ENCODE measurements at places on chromosomes 2 and 18. TPM values are rescaled to one million over a fixed set of nuclear protein-coding genes. Genes with fewer than 3 reads are reported as not detected.
A peak's percentile ranks its signal among the peaks of the same experiment; 100 is the strongest.

- no peak for DNase-seq
Measured at GRCh38 chr2:107146181-107146580, 260.2 kb upstream of the ST6GAL2 start.

The CYS1 gene
- total RNA-seq, result 2.3 TPM

The CD226 gene
- total RNA-seq, result 1.5 TPM

DNA sequence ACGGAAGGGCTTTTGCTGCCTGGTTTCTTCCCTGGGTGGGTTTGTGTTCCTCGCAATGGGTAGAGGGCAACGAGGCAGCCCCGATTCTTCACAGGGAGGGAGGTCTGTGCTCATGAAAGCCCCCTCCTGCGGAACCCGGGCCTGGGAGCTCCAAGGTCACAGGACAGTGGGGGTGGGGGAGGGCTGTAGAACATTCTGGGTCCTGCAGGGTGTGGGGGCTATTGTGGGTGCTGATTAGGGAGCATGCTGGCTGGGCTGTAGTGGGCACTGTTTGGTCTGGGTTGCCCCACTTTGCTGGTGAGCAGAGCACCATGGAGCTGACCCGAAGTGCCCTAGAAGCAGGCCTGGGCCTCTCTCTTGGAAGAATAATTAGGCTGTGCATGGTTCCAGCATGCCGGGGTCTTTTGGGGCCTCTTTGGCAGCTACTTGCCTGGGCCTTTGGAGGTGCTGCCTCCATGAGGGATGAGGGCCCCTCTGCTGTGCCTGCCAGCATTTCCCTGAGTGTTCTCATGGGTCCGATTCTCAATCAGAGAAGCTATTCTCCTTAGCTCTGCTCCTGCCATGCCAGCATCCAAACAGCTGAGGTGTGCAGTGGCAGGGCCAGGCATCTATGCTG lies 232.2 kb upstream of the HS6ST1 start:
- DNase-seq, result no peak

DNA sequence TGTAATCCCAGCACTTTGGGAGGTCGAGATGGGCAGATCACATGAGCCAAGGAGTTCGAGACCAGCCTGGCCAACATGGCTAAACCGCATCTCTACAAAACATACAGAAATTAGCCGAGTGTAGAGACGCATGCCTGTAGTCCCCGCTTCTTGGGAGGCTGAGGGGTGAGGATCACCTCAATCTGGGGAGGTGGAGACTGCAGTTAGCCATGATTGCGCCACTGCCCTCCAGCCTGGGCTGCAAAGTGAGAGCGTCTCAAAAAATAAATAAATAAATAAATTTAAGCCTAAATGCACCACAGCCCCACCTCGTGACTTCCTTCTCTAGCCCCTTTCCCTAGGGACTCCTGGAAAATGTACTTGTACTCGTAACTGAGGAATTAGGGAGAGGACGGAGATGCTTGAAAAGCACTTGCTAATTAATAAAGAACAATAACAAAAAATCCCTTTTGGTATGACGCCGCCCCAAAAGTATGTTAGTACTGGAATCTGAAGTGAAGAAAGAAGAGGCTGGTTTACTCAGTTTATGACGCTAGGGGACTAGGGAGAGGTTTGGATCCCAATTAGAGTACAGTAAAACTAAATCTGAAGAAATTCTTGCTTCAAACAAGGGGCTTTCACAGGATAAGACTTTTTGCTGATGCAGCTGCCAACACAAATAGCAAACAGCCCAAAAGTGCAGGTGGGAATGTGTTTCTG lies 887 bp upstream of the ZNF396 start:
- no peak for DNase-seq

GRCh38 chr18:65827444-65827843 lies 76.6 kb downstream of the CDH7 start:
- DNase-seq, result no peak

The SCG2 gene
- total RNA-seq, result 0.62 TPM

The OSGEPL1 gene
- total RNA-seq, result 9.6 TPM

GRCh38 chr2:128292599-128293425 lies 25.9 kb downstream of the HS6ST1 start:
- peak; percentile 39 for DNase-seq

DNA sequence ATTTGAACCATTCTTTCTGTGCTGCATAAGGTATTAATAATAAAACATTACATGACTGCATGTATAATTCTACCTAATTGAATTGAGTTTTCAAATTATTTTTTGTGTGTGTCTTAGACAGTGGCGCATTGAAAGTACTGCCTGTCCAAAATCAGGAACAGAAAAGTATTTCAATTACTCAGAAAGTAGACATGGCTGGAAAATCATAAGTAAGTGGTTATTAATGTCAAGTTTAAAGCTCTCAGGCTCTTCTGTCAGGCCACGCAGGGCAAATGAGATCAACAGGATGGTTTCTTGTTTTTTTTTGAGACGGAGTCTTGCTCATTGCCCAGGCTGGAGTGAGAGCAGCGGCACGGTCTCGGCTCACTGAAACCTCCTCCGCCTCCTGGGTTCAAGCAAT lies 32.4 kb upstream of the DARS1 start:
- DNase-seq, result no peak

GRCh38 chr2:140577453-140577852 lies 1553.4 kb downstream of the LRP1B start:
- DNase-seq, result no peak

- DNase-seq, result no peak
Measured at GRCh38 chr18:45169610-45170009, 445.7 kb upstream of the SLC14A2 start.

The STARD6 gene
- not detected for total RNA-seq

The MSH6 gene
- total RNA-seq, result 21.4 TPM

DNA sequence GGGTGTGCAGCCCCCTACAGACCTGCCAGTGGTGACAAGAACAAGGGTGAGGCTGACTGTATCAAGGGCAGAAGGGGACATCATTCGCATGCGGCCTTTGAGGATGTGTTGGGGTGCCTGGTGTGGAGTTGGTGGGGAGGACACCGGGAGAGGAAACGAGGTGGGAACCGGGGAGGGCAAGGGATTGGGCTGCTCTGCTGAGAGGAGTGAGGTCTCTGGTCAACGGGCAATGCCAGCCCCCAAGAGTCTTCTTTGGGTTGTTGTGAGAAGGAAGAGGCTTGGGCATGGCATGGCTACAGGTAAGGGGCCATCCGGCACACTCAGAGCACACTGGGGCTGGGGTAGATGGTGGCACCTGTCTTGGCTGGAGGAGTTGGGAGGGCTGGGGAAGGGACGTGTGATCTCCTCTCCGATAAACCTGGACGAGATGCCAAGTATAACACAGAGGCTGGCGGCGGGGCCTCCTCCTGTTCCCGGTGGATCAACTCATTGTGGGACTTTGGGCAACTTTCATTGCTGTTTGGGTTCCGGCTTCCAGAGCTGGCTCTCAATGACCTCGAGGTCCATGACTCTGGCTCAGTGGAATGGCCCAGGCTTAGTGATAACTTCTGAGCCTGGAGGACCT lies 37.0 kb downstream of the KCNF1 start:
- DNase-seq, result no peak

DNA sequence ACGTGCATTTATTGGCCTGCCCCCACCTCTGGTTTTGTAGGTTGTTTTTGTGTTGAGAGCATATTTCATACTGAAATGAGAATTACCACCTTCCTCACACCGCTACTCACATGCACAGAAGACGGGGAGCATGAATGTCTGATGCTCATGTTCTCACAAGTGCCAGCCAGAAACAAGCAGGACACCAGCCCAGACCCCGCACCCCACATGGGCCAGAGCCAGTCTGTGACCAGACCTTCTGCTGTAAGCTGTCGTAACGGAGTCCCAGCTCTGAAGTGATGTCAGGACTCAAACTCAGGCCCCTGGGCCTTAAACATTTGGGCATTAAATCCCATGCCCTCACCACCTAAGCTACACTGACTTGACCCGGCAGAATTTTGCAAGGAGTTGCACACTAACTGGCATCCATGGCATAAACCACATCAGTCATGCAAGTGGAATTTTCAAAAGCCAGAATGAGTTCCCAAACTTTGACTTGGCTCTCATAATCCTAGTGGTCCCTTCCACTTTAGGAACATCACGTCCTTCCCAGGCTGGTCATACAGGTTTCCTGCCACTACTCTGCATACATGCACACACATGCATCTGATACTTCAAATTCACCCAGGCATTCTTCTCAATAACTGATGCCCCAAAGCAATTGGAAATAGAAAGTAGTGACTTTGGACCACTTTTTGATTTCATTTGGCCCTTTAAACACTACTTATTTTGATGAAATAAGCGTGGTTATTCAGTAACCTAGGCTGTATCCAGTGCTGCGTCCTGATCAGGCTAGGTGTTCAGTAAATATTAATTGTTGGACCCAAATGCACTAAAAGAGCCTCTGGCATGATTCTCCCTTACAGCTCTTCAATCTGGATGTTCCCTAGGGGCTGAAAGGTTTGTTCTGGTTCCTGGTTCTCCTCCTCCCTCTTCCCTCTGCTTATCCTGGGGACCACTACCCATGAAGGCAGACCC lies 223.1 kb upstream of the ID2 start:
- no peak for DNase-seq

GRCh38 chr2:99670768-99671734 lies 181.2 kb upstream of the REV1 start:
- DNase-seq, result no peak

DNA sequence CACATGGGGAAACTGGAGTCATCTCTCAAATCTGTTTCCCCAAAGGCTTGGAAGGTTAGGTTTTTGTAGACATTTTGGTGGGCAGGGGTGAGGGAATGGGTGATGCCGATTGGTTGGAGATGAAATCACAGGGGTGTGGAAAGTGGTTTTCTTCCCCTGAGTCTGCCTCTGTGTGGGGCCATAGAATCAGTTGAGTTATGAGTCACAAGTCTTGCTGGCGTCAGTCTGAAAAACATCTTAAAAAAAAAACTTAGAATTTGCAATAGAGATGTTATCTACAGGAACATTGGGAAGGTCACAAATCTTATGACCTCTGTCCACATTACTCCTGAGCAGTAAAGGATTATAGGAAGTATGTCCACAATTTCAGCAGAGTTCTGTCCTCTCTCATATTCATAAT lies 314.6 kb downstream of the CNTNAP5 start:
- DNase-seq, result no peak

The CREG2 gene
- 0.93 TPM for total RNA-seq

The RTP5 gene
- total RNA-seq, result not detected

GRCh38 chr18:27762054-27762453 lies 414.9 kb downstream of the CDH2 start:
- no peak for DNase-seq

- no peak for DNase-seq
Measured at GRCh38 chr2:224847961-224848850, 132.0 kb upstream of the CCDC195 start.

DNA sequence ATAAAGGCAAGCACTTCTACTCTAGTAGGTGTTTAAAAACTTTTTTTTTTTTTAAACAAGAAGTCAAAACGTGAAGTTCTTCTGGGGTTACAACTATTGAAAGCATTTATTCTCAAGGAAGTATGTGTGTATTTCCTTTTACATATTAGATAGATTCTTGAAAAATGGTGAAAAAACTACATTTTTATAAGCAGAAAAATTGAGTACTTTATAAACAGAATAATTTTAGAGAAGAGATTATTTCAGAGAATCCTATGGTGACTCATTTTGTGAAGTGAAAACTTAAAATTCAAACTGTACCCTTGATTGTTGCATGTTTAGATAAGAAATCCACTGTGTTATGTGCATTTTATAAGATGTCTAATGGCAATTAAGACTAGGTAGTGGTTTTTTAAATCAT lies 2.9 kb downstream of the EML4 start:
- DNase-seq, result no peak

The PROKR1 gene
- not detected for total RNA-seq

DNA sequence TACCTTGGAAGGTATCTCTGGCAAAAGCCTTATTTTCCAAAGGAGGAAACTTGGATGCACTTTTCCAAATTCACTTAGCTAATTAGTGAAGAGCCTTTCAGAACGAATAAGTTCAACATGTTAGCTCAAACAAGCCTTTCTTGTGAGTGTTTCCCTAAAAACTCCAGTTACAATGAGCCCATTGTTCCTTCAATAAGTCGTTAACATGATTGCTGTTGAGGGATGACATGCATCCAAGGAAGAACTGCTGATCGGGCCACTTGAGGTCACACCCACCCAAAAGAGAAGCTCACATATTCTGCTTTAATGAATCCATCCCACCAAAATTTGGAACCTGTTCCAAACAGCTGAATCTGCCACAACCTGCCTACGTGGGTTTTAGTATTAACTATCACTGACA lies 48.1 kb upstream of the SLC35G4 start:
- no peak for DNase-seq

DNA sequence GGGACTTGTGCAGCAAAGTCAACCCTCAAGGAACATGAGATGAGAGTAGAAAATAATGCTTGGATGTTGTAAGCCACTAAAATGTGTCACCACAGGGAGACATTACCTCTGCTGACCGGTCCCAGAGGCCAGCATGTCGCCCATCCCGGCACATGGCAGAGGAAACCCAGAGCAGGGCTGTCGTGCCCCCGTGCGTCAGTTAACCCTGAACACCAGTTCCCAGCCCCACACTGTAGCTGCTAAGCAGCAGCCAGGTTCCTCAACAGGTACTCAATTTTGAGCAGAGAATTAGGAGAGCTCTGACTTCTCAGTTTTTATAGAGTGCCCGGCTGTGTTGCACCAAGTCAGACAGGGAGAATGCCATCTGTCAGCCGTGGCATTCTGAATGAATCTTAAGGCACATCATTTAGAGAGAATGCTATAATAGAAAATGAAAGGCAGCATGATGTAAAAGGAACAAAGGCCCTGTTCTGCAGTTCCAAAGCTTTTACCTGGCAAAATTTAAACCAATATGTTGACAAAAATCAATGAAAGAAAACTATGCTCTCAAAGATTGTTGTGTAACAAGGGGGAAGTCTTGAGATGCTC lies 307.9 kb downstream of the METTL4 start:
- no peak for DNase-seq

- DNase-seq, result no peak
Measured at GRCh38 chr2:236359426-236360045, 95.3 kb upstream of the ASB18 start.

DNA sequence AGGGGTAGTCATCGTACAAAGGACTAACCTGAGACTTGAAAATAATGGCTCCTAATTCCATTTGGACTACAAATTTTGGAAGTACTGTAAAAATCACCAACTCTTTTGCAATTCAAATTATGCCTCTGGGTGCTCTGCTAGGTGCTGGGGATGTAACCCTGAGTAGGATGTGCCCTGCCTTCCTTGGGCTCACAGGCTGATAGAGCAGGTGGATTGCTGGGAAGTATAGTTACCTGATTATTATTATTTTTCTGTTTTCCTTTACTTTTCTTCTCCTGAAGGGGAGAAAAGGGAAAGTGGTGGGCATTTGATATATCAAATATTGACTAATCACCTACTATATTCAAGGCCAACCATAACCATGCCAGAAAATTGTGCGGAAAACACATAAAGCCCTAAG lies 119.3 kb upstream of the RIOK3 start:
- no peak for DNase-seq

The SH3BP4 gene
- 6.3 TPM for total RNA-seq

- DNase-seq, result no peak
Measured at GRCh38 chr2:10265329-10266132, 37.2 kb upstream of the HPCAL1 start.

The SLC9A4 gene
- not detected for total RNA-seq

DNA sequence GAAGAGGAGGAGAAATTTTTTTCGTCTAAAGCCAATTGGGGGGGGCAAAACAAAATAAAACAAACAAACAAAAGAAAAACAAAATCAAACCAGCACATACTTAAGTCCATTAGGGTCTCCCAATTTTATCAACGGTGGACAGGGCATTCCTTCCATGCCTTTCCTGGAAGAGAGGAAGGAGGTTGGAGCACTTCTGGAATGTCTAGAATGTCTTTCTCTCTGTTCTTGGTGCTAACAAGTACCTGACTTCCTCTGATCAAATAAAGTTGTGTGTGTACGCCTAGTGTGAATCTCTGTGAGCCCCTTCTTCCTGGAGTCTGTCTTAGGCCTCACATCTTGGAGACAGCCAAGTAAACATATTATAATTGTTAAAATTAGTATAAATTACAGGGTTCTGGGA lies 399.0 kb upstream of the LRRTM1 start:
- no peak for DNase-seq

The MDH1B gene
- total RNA-seq, result 0.77 TPM
